Pancreas (tissue), 10 donors: ENCODE measurements at places on chromosomes 3 and 15. TPM values are rescaled to one million over a fixed set of nuclear protein-coding genes. Genes with fewer than 3 reads are reported as not detected.

The C3orf62 gene
- 7.2 TPM for polyA plus RNA-seq

The TEX264 gene
- 59.3 TPM for polyA plus RNA-seq

The COX17 gene
- polyA plus RNA-seq = 124 TPM

The COL6A5 gene
- not detected for polyA plus RNA-seq

The C3orf70 gene
- polyA plus RNA-seq = 0.27 TPM

The SPRED1 gene
- 2.5 TPM for polyA plus RNA-seq

The RETNLB gene
- not detected for polyA plus RNA-seq

The PLA2G4D gene
- polyA plus RNA-seq = 0.04 TPM

The GPR87 gene
- not detected for polyA plus RNA-seq

DNA sequence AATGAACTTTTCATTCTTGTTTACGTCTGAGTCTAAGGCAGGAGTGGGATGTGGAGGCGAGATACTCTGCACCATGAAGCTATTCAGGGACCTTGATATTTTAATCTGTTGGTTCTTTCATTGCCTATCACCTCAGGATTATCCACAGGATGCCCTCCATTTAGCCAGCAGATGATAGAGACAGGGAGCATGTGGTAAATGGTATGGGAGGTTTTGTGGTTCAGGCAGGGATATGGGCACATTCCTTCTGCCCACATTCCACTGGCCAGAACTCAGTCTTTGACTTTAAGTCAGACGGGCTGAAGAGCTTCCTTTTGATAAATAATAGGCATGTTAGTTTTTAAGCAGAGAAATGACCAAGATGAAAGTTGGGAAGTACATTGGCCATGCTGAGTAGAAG, 548.0 kb upstream of the CCDC54 start:
- H3K4me3 ChIP-seq = no peak overlapping the region
- no peak overlapping the region for H3K27ac ChIP-seq
- H3K27me3 ChIP-seq = no peaks in the 10 kb centered on the region
- H3K36me3 ChIP-seq = no peaks in the 10 kb centered on the region
- DNase-seq = no peak
- H3K4me1 ChIP-seq = no peaks in the 10 kb centered on the region

DNA sequence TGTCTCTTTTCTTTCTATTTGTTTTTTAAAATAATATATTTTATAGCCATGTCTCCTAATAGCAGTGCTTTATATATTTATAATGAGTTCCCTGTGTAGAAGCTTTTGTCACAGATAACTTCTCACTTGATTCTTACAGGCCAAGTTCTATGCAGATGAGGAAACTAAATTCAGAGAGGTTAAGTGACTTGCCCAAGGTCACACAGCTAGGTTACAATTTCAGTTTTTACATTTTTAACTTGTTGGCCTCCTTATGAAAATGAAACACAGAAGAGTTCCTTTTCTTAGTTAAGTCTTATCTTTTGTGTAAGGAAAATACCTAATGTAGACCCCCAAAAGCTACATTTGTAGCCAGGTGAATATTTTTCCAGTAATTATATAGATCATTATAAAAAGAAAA, 83.3 kb upstream of the SOX2 start:
- H3K4me1 ChIP-seq = no peaks in the 10 kb centered on the region
- no peak for DNase-seq
- no peak overlapping the region for H3K27ac ChIP-seq
- H3K4me3 ChIP-seq = no peak overlapping the region
- no peaks in the 10 kb centered on the region for H3K27me3 ChIP-seq
- no peaks in the 10 kb centered on the region for H3K36me3 ChIP-seq

- no peak overlapping the region for H3K4me3 ChIP-seq
- no peaks in the 10 kb centered on the region for H3K27me3 ChIP-seq
- H3K36me3 ChIP-seq = no peaks in the 10 kb centered on the region
- H3K27ac ChIP-seq = no peak overlapping the region
- H3K4me1 ChIP-seq = no peaks in the 10 kb centered on the region
These were observed 8.1 kb upstream of the CLDN11 start for GRCh38 chr3:170410428-170411029.

GRCh38 chr3:196499807-196500524, 3.6 kb downstream of the RNF168 start:
- H3K36me3 ChIP-seq = no peaks in the 10 kb centered on the region
- H3K27me3 ChIP-seq = no peaks in the 10 kb centered on the region
- no peak overlapping the region for H3K4me3 ChIP-seq
- DNase-seq = no peak

- no peaks in the 10 kb centered on the region for H3K4me1 ChIP-seq
- no peaks in the 10 kb centered on the region for H3K36me3 ChIP-seq
- H3K27me3 ChIP-seq = no peaks in the 10 kb centered on the region
- no peak overlapping the region for H3K27ac ChIP-seq
- DNase-seq = no peak
These were observed 73.8 kb downstream of the LIPC start for GRCh38 chr15:58505581-58505980.

DNA sequence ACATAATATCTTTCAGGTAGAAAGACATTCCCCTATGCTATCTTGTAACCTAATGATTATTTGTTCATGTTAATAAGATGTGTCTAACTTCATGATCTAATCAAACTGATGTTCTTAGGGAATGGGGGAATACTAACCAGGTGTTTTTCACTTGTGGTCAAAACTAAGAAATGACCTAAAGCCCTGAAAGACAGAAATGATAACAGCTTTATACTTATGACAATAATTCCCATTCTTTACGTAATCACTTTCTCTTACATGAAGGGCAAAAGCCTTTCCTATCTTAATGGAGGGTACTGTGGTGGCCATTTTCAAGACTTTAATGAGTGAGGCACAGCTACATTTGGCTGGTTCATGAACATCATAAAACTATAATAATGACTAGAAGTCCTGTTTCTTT, 33.9 kb upstream of the MEIS2 start:
- no peak overlapping the region for H3K4me3 ChIP-seq
- H3K27ac ChIP-seq = no peak overlapping the region
- no peaks in the 10 kb centered on the region for H3K27me3 ChIP-seq
- no peak for DNase-seq
- H3K4me1 ChIP-seq = peaks cover 3% of the 10 kb centered on the region

DNA sequence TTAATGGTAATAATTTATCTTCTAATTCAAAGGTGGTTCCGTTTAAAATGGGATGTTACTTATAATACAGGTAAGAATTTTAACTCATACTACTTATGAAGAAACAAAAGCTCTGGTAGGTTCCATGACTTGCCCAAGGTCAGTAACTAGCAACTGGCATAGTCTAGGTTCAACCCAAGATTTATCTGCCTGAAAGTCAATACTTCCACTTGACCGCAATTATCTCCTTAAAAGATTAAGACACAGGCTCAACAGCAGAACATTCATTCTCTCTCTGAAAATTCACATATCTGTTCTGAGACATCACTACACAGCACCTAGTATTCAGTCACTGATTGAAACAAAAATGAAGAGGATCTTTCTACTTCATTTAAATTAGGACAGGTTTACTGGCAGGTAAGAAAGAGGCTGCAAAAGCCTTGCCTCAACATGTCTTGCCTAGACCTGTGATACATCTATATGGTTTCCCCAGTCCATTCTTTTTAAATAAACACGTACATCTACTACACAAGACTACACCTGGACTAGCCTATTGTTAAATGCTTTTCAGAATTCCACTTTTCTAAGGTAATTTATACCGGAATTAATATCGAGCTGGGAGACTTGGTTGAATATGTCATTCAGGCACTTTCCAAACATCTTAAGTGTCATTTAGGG, 1.2 kb downstream of the CSNK1G1 start:
- DNase-seq = no peak
- no peaks in the 10 kb centered on the region for H3K27me3 ChIP-seq
- peak overlapping the region; percentile 65 for H3K4me3 ChIP-seq
- H3K36me3 ChIP-seq = no peaks in the 10 kb centered on the region
- no peak overlapping the region for H3K27ac ChIP-seq

- no peaks in the 10 kb centered on the region for H3K27me3 ChIP-seq
- H3K4me1 ChIP-seq = no peaks in the 10 kb centered on the region
- H3K4me3 ChIP-seq = no peak overlapping the region
- no peak overlapping the region for H3K27ac ChIP-seq
- peaks cover 29% of the 10 kb centered on the region for H3K36me3 ChIP-seq
These were observed 51.8 kb downstream of the NIPA2 start for GRCh38 chr15:22890296-22890695.

DNA sequence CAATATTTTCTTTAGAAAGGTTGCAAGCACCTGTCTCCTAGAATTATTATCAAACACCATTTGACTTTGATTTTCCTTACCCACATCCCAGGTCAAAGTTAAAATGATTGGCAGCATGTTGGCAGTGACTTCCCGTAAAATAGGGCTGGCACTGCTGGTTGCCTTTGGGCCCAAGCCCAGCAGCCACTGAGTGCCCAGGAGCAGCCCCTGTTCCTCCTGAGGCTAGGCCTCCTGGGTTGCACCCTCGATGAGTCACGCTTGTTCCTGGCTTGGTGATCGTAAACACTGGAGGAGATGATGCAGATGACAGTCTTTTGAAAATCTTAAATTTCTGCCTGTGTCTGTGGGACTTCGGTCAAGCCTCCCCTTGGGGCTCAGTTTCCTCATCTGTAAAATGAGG, 290.0 kb downstream of the TLE3 start:
- no peak for DNase-seq
- H3K4me1 ChIP-seq = no peaks in the 10 kb centered on the region
- no peaks in the 10 kb centered on the region for H3K36me3 ChIP-seq

GRCh38 chr3:70501561-70501960, 189.1 kb upstream of the MDFIC2 start:
- H3K4me3 ChIP-seq = no peak overlapping the region
- no peaks in the 10 kb centered on the region for H3K4me1 ChIP-seq

DNA sequence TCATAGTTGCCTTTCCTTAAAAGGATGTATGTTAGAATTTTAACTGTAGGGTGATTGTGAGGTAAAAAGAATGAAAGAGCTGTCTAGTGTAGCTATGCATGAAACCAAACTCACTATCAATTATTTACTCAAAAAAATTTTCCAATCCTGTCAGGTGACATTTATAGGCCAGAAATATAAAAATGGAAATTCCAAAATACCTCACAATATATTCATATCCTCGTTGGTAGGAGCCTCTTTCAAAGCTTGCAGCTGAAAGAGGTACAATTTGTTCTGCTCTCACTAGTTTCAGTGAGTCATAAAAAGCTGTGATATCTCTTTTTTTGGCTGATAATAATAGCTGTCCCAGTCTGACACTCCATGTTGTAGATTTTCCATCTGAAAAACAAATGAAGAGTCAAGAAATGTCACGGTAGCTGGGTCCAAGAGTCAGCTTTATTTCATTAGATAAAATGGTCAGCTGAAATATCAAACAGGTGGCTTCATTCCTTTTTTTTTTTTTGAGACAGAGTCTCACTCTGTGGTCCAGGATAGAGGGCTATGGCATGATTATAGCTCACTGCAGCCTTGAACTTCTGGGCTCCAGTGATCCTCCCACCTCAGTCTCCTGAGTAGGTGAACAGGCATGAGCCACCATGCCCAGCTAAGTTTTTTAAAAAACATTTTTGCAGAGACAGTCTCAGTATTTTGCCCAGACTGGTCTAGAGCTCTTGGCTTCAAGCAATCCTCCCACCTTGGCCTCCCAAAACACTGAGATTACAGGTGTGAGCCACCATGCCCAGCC, 50.8 kb upstream of the XRN1 start:
- no peak for DNase-seq
- no peak overlapping the region for H3K4me3 ChIP-seq
- H3K27me3 ChIP-seq = no peaks in the 10 kb centered on the region

DNA sequence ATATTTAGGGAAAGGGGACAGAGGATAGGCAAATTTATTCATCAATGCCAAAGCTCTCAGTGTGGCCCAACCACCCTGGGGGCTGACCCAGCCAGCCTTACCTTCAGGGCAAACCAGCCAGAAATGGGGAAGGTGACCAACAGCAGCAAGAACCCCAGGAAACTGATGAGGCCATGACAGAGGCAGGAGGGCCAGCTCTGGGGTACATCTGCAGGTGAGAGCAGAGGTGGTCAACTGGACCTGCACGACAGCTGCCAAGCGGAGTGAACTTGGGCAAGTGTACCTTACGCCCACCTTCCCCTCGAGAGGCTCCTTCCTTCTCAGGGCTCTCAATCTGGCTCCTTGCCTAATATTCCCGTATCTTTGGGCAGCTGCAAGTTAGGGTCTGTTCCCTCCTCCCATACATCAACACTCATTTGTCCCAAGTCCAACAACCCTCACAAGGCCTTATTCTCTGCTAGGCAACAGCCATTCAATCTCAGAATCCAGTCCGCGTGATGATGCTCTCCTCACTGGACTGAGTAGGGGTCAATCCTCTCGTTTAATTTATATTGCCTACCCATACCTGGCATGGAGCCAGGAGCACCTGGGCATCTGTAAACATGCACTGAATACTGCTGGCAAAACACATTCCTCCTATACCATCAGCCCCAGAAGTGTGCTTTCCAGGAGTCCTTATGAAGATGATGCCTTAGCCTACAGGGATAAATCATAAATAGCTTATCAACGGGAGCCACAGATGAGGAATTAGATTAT, 1.7 kb downstream of the STOML1 start:
- no peaks in the 10 kb centered on the region for H3K36me3 ChIP-seq
- no peak overlapping the region for H3K4me3 ChIP-seq
- H3K27me3 ChIP-seq = no peaks in the 10 kb centered on the region

GRCh38 chr15:26697913-26698312, 75.0 kb downstream of the GABRB3 start:
- no peaks in the 10 kb centered on the region for H3K27me3 ChIP-seq
- DNase-seq = no peak
- no peaks in the 10 kb centered on the region for H3K4me1 ChIP-seq
- no peak overlapping the region for H3K27ac ChIP-seq
- no peak overlapping the region for H3K4me3 ChIP-seq

DNA sequence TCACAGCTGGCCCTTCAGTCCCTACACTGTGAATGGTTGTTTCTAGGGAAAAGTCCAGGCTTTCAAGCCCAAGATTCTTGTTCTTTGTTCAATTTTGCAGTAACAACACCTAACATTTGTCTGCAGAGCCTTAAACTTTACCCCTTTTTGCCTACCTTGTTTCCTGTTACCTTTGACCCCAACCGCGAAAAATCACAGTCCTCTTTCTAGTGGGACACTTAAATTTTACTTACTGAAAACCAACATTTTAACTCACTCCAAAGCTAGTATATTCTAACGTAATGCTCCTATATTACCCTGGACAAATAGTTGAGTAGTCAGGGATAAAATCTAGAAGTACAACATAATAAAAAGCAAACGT, 649 bp upstream of the PIK3CB start:
- peak overlapping the region; percentile 96 for H3K27ac ChIP-seq
- no peaks in the 10 kb centered on the region for H3K36me3 ChIP-seq
- no peaks in the 10 kb centered on the region for H3K4me1 ChIP-seq
- peak overlapping the region; percentile 90 for H3K4me3 ChIP-seq
- H3K27me3 ChIP-seq = no peaks in the 10 kb centered on the region
- no peak for DNase-seq

GRCh38 chr3:30511524-30512251, 94.7 kb upstream of the TGFBR2 start:
- DNase-seq = no peak
- H3K4me3 ChIP-seq = no peak overlapping the region
- no peak overlapping the region for H3K27ac ChIP-seq
- no peaks in the 10 kb centered on the region for H3K4me1 ChIP-seq
